ENCODE measurements at places on chromosomes 5 and 9.

DNA sequence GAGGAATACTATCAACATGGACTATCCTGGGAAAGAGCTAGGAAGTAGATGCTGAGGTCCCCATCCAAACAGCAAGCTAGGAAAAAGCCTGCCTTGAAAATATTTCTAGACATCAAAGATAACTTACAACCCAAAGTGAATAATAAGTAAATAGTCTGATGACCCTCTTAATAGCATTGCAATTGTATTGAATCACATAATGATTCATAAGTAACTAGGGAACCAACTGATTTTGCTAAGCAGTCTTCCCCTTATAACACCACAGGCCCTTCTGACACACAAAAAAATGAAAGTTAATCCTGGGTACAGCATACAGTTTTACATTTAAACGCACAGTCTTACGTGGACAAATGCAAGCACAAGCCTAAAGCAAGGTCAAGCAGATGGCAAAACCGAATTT lies 199.3 kb downstream of the RFK start:
- DNase-seq, result no peak

DNA sequence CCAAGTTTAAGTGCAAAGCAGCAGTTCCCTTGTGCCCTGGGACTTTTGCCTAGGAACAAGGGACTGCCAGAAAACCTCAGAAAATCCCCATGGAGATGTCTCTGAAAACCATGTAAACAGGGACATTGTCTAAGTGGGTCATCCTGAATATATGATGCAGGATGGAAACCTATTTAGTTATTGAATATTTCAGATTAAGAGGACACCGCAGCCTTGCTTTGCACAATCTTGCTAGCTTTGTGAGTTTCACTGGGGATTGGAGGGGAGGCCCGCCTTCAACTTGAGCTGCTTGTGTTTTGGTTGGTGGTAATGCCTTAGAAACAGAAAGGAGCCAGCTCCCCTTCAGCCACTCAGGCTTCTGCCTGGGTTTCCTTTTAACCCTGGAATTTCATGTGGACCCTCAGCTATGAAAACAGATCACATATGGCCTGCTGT lies 112.8 kb downstream of the C9orf152 start:
- DNase-seq, result no peak

DNA sequence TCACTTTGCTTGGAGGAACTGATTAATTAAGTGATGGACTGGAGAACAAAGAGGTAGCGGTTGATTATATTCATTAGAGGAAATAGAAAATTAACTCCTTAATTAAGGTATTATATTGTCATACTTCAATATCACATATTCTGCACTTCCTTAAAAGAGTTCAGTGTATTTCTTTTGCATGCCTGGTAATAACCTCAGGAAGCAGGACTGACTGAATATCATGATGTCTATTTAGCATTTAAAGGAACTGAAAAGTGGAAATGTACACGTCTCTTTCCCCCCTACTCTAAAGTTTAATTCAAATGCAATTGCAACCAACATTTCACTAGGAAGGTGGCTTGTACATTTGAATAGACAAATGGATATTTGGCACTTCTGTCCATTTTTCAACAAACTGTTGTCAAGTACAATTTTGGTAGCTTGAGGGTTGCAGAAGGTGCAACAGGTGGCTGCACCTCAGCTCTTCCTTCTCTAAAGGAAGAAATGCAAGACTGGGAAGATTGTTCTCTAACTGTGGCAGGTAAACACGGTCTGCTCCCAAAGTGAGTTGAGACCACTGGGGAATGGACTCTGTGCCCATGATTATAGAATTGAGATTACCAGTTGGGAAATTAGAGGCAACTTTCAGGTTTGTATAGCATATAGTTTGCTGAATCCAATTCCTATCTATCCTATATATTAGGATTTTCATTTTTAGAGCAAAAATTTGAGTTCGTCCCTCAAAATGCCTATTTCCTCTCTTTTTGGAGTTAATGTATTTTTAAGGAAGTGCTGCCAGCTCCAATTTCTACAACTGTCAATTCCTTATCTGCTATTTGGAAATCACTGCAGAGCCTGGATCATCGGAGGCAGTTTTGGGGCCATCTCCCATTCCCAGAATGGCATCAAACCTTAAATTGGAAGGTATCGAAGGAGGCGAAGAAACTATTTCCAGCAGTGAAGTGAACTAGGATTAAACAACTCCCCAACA lies 98.9 kb upstream of the TAF11L2 start:
- no peak for DNase-seq

DNA sequence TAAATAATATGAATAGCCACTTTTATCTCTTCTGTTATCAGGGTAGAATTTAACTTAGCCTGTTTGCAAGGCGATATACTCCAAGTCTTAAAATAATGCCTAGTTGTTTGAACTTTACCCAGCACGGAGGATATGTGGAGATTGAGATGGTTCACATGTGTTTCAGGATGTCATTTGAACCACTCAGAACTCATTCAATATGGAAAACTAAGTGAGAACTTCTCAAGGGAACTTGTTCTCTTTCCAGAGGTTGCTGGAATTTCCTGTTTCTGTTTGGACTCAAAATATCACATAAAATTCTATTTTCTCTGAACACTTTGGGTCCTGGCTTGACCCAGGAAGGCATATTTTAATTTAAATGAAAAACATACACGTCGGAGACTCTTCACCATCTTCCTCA lies 139.1 kb upstream of the MYO10 start:
- no peak for DNase-seq

- no peak for DNase-seq
Measured at GRCh38 chr5:181039471-181039870, 595 bp upstream of the BTNL9 start.

DNA sequence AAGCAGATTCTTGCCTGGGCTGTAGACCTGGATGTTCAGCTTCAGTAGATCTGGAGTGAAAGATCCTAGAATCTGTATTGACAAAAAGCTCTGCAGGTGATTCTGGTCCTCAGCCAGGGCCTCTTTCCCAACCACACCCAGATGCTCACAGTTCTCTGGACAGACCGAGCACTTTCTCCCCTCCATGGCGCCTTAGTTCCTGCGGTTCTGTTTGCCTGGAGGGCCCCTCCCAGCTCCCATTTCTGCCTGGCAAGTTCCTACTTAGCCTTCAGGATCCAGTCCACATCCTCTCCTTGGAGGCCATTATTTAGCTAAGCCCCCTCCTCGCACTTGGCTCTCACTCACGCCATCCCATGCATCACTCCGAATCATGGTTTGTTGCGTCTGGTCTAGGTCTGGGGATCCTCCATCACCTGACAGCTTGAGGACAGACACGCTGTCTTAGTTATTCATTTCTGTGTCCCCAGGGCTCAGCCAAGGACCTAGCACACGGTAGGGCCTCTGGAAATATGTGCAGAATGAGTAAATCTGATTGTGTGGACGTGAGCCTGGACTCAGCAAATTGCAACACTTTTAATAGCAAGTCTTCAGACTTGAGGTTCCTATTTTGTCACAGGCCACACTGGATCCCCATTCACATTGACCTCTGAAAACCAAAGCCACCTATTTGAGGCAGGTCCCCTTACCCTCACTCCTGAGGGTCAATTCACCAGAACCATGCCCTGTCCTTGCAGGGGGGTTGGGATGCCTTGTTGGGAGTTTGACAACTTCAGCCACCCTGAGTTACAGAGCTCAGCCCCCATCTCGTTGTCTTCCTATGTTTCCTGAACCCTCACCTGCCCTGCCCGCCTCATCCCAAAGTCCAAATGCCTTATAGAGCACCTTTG lies 50.7 kb downstream of the COL15A1 start:
- DNase-seq, result no peak

- peak; percentile 25 for DNase-seq
Measured at GRCh38 chr5:50441493-50441955, 436 bp upstream of the EMB start.

DNA sequence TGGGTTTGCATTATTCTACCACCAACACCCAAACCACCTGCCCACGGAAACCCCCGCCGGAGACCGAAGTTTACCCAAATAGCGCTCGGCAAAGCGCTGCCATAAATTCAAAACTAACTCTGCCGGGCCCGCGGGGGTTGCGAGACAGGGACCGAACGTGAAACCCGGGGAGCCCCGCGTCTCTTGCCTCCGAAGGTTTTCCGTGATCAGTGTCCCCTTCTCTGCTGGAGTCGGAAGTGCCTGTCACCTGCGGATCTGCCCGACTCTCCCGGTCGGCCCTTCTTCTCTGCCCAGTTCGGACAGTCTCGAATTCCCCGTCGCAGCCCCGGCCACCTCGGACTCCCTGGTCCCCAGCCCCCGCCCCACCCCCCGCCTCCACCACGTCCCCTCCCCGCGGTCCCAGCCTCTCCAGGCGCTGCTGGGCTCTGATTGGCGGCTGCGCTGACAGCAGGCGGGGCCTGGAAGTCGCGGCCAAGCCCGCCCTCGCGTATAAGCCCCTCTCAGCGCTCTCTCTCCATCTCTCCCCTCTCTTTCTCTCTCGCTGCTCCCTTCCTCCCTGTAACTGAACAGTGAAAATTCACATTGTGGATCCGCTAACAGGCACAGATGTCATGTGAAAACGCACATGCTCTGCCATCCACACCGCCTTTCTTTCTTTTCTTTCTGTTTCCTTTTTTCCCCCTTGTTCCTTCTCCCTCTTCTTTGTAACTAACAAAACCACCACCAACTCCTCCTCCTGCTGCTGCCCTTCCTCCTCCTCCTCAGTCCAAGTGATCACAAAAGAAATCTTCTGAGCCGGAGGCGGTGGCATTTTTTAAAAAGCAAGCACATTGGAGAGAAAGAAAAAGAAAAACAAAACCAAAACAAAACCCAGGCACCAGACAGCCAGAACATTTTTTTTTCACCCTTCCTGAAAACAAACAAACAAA lies at the start of gene RORB:
TSS of gene RORB (plus strand) at position 517 of the 929 bp plus-strand sequence. CDS start 642 bp downstream, outside the sequence.
- no peak for DNase-seq

GRCh38 chr5:130112246-130112645 lies 208.0 kb downstream of the CHSY3 start:
- DNase-seq, result no peak

Measured in CD4-positive, alpha-beta T cell treated with Interleukin-6 at 100 ng/mL for 8 hours (primary cell).